ENCODE measurements at places on chromosomes 6 and 20. TPM values are rescaled to one million over a fixed set of nuclear protein-coding genes. Genes with fewer than 3 reads are reported as not detected.
A peak's percentile ranks its signal among the peaks of the same experiment; 100 is the strongest.

DNA sequence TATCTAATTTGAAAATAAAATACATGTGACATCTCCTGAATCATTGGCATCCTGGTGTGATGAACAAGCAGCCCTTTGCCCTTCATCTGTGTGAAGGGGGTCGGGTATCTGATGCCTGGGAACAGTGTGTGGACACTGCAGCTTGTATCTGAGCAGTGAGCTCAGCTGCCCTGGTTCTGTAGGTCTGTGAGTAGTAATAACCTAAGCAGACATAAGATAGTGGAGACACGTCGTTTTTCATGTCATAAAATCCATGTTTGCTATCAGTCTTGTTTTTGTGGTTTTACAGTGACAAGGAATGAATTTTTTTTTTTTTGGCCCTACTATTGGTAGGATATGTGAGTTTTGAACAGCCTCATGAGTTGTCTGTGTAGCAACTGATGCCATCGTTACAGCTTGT, 133.0 kb downstream of the JARID2 start:
- no peak overlapping the region for H3K4me3 ChIP-seq
- H3K27me3 ChIP-seq: no peaks in the 10 kb centered on the region
- H3K36me3 ChIP-seq: peaks cover 5% of the 10 kb centered on the region
- no peak for DNase-seq
- H3K27ac ChIP-seq: no peak overlapping the region
- H3K4me1 ChIP-seq: peaks cover 9% of the 10 kb centered on the region

- peaks cover 5% of the 10 kb centered on the region for H3K4me1 ChIP-seq
- H3K27me3 ChIP-seq: no peaks in the 10 kb centered on the region
- H3K4me3 ChIP-seq: no peak overlapping the region
- no peak overlapping the region for H3K27ac ChIP-seq
- no peak for DNase-seq
Measured at GRCh38 chr20:35726842-35727711, 15.0 kb downstream of the RBM39 start.

The PET117 gene
- total RNA-seq: 14.4 TPM

DNA sequence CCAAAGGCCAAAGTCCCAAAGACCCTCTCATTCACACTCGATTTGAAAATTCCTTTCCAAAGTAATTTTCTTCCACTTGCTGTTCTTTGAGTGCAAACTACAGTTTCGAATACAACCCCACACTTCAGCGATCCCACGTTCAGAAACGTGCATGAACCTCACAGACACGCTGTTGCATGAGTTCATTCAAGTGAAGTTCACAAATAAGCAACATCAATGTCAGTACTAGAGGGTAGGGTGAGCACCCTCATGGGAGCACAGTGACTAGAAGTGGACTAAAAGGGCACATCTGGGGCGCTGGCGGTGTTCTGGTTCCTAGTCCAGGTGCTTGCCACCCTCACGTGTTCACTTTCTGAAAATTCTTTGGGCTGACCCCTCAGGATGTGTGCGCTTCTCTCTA, 59.0 kb downstream of the FAM50B start:
- no peak overlapping the region for H3K4me3 ChIP-seq
- H3K4me1 ChIP-seq: peaks cover 70% of the 10 kb centered on the region
- H3K27me3 ChIP-seq: no peaks in the 10 kb centered on the region
- DNase-seq: no peak

DNA sequence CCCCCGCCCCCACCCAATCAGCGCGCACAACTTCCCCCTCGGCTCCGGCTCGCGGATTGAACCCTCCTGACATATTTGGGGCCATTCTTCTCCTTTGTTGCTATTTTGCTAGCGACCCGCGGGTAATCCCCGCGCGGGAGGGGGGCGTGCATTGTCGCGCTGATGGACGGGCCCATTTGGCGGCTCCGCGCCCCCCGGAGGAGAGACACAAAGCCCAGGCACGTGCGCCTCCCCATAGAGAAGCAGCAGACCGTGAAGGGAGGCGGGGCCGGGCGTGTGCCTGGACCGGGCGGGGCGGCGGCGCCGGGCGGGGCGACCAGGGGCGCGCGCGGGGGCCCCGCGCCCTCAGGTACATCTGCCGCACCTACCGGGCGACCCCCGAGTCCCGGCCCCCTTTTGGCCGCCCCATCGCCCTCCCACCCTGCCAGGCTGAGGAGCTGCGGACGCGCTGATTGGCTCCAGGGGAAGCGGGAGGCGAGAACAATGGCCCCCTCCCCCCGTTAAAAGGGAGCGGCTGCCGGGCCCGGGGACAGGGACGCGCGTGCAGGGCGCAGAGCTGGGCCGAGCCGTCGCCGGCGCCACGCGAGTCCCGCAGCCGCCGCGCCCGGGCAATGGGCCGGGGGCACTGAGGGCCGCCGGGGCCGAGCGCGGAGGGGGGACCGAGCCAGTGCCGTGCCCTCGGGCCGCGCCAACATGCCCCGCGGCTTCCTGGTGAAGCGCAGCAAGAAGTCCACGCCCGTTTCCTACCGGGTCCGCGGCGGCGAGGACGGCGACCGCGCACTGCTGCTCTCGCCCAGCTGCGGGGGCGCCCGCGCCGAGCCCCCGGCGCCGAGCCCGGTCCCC, at the start of gene INSM1:
Gene INSM1 (plus strand): TSS at position 530 of the 843 bp plus-strand sequence. CDS start 164 bp downstream, at position 694.
- H3K36me3 ChIP-seq: no peaks in the 10 kb centered on the region
- H3K27ac ChIP-seq: no peak within 1 kb of the TSS
- DNase-seq: no peak
- peaks cover 8% of the 10 kb centered on the region for H3K4me1 ChIP-seq
- H3K4me3 ChIP-seq: peak within 1 kb of the TSS; percentile 58

- H3K36me3 ChIP-seq: no peaks in the 10 kb centered on the region
- peaks cover 19% of the 10 kb centered on the region for H3K4me1 ChIP-seq
- no peak overlapping the region for H3K4me3 ChIP-seq
- H3K27ac ChIP-seq: peak overlapping the region; percentile 62
Measured at GRCh38 chr6:82408952-82409431, 45.4 kb downstream of the TPBG start.

DNA sequence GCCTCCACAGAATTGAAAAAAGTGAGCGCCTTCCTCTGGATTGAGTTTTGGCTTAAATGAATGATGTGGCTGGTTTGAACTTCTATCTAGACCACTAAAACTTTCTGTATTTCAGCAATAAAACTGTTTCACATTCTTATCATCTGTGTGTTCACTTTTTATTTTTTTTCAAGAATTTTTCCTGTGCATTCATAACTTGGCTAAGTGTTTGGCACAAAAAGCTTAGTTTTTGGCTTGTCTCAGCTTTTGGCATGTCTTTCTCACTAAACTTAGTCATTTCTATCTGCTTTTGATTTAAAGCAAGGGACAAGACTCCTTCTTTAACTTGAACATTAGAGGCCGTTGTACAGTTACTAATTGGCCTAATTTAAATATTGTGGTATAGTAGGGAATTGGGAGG, 1015.1 kb downstream of the EPHA7 start:
- H3K27me3 ChIP-seq: no peaks in the 10 kb centered on the region
- H3K4me1 ChIP-seq: no peaks in the 10 kb centered on the region
- no peak for DNase-seq
- no peaks in the 10 kb centered on the region for H3K36me3 ChIP-seq
- no peak overlapping the region for H3K4me3 ChIP-seq

DNA sequence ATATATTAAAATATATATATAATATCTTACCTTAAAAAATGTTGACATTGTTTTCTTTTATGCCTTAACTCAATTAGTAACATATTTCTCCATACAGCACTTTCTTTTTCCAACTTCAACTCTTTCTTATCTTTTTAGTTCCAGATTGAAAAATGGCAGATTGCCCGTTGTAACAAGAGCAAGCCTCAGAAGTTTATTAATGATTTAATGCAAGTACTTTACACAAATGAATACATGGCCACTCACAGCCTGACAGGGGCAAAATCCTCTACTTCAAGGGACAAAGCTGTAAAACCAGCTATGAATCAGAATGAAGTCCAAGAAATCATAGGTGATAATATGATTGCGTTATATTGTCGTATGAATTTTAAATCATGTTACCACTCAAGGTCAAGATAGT, 29.4 kb upstream of the KIAA1586 start:
- H3K4me1 ChIP-seq: peaks cover 38% of the 10 kb centered on the region
- peak overlapping the region; percentile 64 for H3K27ac ChIP-seq
- no peaks in the 10 kb centered on the region for H3K27me3 ChIP-seq
- no peaks in the 10 kb centered on the region for H3K36me3 ChIP-seq

The POM121L2 gene
- 0.07 TPM for total RNA-seq

DNA sequence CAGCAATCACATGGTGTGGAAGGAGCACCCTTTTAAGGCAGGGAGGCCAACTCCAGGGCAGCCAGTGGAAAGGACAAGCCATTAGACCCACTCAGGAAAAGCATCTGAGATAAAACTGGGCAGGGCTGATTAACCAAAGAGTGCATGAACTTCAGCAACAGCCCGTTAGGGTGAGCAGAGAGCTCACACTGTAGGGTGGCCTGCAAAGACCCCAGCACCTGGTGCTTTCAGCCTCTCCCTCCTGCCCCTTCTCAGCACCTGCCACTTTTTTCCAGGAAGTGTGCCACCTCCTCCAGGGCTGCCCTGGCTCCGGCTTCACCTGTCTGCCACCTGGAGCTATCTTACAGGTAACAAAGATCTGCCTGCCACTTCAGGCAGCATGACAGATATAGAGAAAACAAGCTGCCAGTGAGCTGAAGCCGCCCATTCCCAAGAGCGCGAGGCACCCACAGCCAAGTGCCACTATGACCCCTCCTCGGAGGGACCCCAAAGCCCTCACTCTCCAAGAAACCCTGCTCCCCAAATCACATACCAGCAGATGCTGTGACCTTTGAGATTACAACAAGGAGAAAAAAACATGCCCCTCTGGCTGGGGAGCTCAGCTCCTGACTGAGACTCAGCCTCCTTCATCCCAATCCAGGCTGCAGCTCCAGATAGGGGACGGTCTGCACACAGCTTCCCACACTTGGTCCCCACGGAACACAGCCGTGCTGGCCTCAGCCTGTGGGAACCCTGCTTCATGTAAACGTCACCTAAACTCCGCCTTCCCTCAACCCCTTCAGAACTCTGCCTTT, 71.2 kb downstream of the ABHD12 start:
- peaks cover 1% of the 10 kb centered on the region for H3K4me1 ChIP-seq
- peaks cover 16% of the 10 kb centered on the region for H3K36me3 ChIP-seq
- no peaks in the 10 kb centered on the region for H3K27me3 ChIP-seq
- DNase-seq: no peak
- H3K4me3 ChIP-seq: no peak overlapping the region

- H3K36me3 ChIP-seq: peaks cover 3% of the 10 kb centered on the region
- no peak overlapping the region for H3K4me3 ChIP-seq
- peak overlapping the region; percentile 18 for H3K27ac ChIP-seq
- no peaks in the 10 kb centered on the region for H3K27me3 ChIP-seq
Measured at GRCh38 chr6:79453558-79454042, 83.6 kb downstream of the LCA5 start.

- H3K36me3 ChIP-seq: peaks cover 16% of the 10 kb centered on the region
- DNase-seq: no peak
- no peak overlapping the region for H3K4me3 ChIP-seq
- H3K4me1 ChIP-seq: peaks cover 27% of the 10 kb centered on the region
- H3K27me3 ChIP-seq: no peaks in the 10 kb centered on the region
Measured at GRCh38 chr6:136090929-136091328, 159.2 kb downstream of the MTFR2 start.

The TRIM15 gene
- total RNA-seq: not detected

DNA sequence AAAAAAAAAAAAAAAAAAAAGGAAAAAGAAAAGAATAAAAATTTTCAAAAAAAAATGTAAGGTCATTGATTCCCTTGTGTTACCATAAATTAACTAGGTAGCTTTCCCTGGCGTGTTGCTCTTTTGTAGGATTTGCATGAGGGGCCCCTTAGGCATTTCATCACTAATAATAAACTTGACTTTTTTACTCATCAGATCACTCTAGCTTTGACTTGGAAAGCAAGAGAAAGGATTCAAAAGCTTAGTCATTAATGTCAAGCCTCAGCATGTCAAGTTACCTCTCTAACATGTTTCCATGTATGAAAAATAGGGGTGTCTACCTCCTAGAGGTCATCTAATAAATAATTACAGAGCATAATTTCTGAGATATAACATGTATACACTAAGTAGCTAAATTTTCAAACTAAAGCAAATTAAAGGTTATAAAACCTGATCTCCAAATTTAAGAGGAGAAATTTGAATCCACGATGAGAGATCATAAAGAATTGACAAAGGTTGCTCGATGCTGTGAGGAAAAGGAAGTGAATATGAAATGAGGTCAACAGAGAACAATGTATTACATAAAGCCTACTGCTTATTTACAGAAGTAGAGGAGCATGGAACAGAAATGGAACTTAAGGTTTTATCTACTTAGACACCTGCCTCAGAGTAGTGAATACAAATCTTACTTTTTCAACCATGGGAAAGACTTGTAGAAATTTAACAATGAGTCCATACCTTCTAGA, 86.8 kb downstream of the ARHGAP18 start:
- DNase-seq: no peak
- no peak overlapping the region for H3K4me3 ChIP-seq
- H3K4me1 ChIP-seq: peaks cover 2% of the 10 kb centered on the region
- H3K36me3 ChIP-seq: peaks cover 10% of the 10 kb centered on the region

DNA sequence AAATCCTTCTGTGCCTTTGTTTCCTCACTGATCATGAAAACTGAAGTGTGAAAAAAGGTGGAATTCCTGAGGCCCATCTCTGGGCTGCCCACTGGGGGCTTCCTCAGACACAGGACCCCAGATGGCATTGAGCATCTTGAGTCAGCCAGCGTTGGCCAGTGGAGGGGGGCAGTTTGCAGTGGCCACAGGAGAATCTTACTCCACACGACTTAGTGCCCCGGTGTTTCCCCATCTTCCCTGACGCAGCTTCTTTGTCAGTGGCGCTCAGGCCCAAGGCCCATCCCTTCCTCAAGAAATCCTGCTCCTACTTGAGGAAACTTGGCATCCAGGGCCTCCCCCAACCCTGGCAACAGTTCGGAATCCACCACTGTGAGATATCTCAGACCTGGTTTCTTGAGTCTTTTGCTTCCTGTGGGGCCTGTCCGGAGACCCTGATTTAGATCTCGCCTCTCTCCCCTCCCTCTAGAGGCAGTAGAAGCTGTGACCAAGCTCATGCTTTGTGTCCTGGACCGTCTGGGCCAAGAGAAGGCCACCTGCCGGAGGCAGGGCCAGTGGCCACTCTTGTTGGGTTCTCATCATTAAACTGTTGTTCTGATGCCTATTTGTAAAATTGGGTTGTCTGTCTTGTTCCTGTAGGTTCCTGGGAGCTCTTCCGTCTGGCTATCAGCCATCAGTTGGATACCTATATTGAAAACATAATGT, 20.2 kb upstream of the DLGAP4 start:
- H3K4me3 ChIP-seq: no peak overlapping the region
- no peak overlapping the region for H3K27ac ChIP-seq
- H3K27me3 ChIP-seq: peaks cover 64% of the 10 kb centered on the region
- no peaks in the 10 kb centered on the region for H3K4me1 ChIP-seq
- DNase-seq: no peak

The PTPRA gene
- total RNA-seq: 62.5 TPM

GRCh38 chr6:20703049-20703448, 168.8 kb downstream of the CDKAL1 start:
- no peaks in the 10 kb centered on the region for H3K36me3 ChIP-seq
- no peak overlapping the region for H3K4me3 ChIP-seq
- H3K4me1 ChIP-seq: peaks cover 46% of the 10 kb centered on the region
- H3K27me3 ChIP-seq: no peaks in the 10 kb centered on the region
- H3K27ac ChIP-seq: no peak overlapping the region

GRCh38 chr6:34696189-34696738, 303 bp downstream of the ILRUN start:
- no peaks in the 10 kb centered on the region for H3K27me3 ChIP-seq
- H3K4me1 ChIP-seq: peaks cover 33% of the 10 kb centered on the region
